SJSA1 (cell line): ENCODE measurements at places on chromosomes 5 and 9.

- H3K36me3 ChIP-seq, result peaks cover 7% of the 10 kb centered on the region
- H3K4me1 ChIP-seq, result peaks cover 65% of the 10 kb centered on the region
- no peak for DNase-seq
- no peaks in the 10 kb centered on the region for H3K27me3 ChIP-seq
- peak overlapping the region; percentile 56; the same call in 1 of the 2 replicates for H3K27ac ChIP-seq
Measured at GRCh38 chr9:109776391-109776790, 3.6 kb upstream of the PALM2AKAP2 start.

DNA sequence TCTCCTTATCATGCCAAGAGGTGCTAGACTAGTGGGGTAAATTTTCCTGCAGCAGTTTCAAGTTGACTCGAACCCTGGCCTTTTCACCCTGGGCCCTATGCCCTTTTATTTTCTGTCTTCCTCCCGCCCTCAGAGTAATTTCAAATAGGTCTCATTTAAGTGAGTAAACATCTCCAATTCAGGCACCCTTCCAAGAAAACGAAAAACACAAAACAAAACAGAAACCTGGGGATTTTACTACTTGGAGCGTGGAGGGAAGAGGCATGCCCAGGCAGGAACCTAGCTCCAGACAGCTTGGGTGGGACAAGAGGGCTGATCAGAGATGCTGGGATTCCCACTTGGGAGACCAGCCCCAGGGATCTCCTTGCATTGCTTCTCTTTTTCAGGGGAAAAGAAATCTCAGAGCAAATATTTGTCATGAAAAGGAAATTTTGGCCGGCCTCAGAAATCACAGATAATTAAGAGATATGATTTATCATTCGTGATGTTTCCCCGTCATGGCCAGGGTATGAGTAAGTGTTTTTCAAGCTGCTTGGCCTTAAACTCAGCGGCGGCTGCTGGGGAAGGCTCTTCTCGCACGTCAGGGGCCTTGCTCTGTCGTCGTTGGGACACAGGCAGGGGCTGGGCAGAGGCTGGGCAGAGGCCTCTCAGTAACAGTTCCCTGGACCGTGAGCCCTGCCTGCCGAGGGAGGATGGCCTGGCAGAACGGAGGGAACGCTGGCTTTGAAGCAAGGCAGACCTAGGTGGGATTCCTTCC is 248.6 kb upstream of the KLF4 start:
- no peak overlapping the region for H3K4me3 ChIP-seq
- no peak overlapping the region for H3K27ac ChIP-seq
- no peaks in the 10 kb centered on the region for H3K36me3 ChIP-seq
- peaks cover 19% of the 10 kb centered on the region for H3K4me1 ChIP-seq
- no peak for DNase-seq
- H3K27me3 ChIP-seq, result no peaks in the 10 kb centered on the region

GRCh38 chr5:110048491-110048890 is 358.8 kb downstream of the MAN2A1 start:
- no peak overlapping the region for H3K4me3 ChIP-seq
- H3K27ac ChIP-seq, result no peak overlapping the region
- H3K27me3 ChIP-seq, result no peaks in the 10 kb centered on the region; the same call in 1 of the 2 replicates
- no peaks in the 10 kb centered on the region for H3K4me1 ChIP-seq
- no peak for DNase-seq

- H3K27ac ChIP-seq, result peak overlapping the region; percentile 96
- H3K4me3 ChIP-seq, result no peak overlapping the region
- no peaks in the 10 kb centered on the region for H3K27me3 ChIP-seq
- no peaks in the 10 kb centered on the region for H3K36me3 ChIP-seq
Measured at GRCh38 chr5:96628406-96628805, 33.8 kb upstream of the CAST start.

GRCh38 chr9:69283003-69283402 is 42.0 kb upstream of the ENTREP1 start:
- H3K27ac ChIP-seq, result no peak overlapping the region
- no peaks in the 10 kb centered on the region for H3K27me3 ChIP-seq
- no peaks in the 10 kb centered on the region for H3K36me3 ChIP-seq
- H3K4me3 ChIP-seq, result no peak overlapping the region
- no peaks in the 10 kb centered on the region for H3K4me1 ChIP-seq

GRCh38 chr9:86794391-86795046 is 152.8 kb downstream of the GAS1 start:
- H3K4me3 ChIP-seq, result no peak overlapping the region
- no peak overlapping the region for H3K27ac ChIP-seq
- H3K4me1 ChIP-seq, result no peaks in the 10 kb centered on the region
- H3K36me3 ChIP-seq, result no peaks in the 10 kb centered on the region
- H3K27me3 ChIP-seq, result no peaks in the 10 kb centered on the region

DNA sequence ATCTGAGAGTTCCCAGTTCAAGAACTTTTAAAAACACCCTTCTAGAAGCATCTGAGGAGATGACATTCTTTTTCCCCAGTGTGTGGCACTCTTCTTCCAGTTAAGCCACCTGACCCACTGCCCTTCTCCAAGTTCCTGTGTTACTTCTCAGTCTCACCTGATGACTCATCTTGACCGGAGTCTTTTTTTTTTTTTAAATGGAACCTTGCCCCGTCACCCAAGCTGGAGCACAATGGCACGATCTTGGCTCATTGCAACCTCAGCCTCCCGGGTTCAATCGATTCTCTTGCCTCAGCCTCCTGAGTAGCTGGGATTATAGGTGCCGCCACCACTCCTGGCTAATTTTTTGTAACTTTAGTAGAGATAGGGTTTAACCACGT is 224.1 kb upstream of the DAB2 start:
- no peak for DNase-seq
- no peaks in the 10 kb centered on the region for H3K27me3 ChIP-seq
- peaks cover 12% of the 10 kb centered on the region for H3K4me1 ChIP-seq
- no peak overlapping the region for H3K27ac ChIP-seq

DNA sequence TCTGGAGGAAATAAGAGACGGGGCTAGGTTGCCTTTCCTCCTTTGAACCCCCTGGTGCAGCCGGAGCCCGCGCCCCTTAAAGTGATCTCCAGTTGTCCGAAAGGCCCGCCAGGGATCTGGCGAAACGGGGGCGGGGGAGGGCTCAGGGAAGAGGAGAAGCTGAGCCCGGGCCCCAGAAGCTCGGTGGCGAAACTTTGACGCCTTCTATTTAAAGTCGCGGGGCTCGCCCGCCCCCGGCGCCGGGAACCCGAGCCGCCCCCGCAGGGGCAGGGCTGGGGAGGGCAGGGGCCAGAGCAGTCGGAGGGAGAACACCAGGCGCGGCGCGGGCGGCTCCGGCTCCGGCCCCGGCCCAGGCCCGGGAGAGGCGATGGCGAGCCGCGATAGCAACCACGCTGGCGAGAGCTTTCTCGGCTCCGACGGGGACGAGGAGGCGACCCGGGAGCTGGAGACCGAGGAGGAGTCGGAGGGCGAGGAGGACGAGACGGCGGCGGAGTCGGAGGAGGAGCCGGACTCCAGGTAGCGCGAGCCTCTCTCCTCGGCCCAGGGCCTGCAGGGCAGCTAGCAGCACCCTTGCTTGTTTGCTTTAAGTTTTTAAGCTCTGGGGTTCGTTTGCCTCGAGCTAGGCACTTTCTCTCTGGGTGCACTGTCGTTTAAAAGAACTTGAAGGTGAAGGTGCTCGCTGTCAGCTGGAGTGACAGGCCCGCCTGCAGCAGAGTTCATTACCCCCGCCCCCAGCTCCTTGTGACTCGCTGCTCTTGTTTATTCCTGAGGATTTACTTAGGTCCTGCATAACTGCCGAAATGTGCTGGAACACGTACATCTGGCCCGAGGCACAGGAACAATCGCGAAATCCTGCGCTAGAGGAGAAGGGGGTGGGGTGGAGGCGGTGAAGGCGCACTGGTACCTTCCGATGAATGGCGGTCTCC is at the start of gene CMYA5:
Gene CMYA5 (plus strand): TSS at position 296 of the 926 bp plus-strand sequence. CDS start 72 bp downstream, at position 368.
- no peaks in the 10 kb centered on the region for H3K27me3 ChIP-seq
- no peak for DNase-seq
- H3K36me3 ChIP-seq, result peaks cover 11% of the 10 kb centered on the region
- H3K27ac ChIP-seq, result no peak within 1 kb of the TSS
- no peak within 1 kb of the TSS for H3K4me3 ChIP-seq
